HT1080 (cell line): ENCODE measurements at places on chromosomes 16 and 17. TPM values are rescaled to one million over a fixed set of nuclear protein-coding genes. Genes with fewer than 3 reads are reported as not detected.

HIGD1B gene
- not detected in 2 replicates for total RNA-seq

ITGB4 gene
- 1.1 and 1.4 TPM in 2 replicates for total RNA-seq

C17orf58 gene
- 30.0 and 34.9 TPM in 2 replicates for total RNA-seq

CMTM2 gene
- not detected in 2 replicates for total RNA-seq

C1QL1 gene
- 3.1 and 3.6 TPM in 2 replicates for total RNA-seq

- DNase-seq: peak; percentile 54
These were observed 47.3 kb downstream of the MIS12 start for GRCh38 chr17:5533486-5534315.

GRCh38 chr16:19860166-19861041 lies 24.2 kb downstream of the GPRC5B start:
- DNase-seq: peak; percentile 58

DNA sequence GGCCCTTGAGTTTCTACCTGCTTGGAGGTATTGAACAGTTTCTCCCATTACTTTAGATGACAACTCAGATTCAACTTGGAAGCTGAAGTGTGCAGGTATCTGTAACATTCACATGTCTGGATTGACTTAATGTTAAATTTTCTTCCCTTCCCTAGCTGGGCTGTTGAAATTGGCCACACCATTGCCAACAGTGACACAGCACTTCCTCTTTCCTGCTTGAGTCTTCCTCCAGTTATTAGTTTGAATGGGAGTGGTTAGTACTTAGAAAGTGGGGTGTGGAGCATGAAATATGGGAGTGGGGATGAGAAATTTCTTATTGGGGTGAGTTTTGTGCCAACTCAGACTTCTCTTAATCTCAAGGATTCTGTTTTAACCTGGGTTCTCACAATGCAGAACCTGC lies 454.9 kb downstream of the KCNJ2 start:
- no peak for DNase-seq

DNA sequence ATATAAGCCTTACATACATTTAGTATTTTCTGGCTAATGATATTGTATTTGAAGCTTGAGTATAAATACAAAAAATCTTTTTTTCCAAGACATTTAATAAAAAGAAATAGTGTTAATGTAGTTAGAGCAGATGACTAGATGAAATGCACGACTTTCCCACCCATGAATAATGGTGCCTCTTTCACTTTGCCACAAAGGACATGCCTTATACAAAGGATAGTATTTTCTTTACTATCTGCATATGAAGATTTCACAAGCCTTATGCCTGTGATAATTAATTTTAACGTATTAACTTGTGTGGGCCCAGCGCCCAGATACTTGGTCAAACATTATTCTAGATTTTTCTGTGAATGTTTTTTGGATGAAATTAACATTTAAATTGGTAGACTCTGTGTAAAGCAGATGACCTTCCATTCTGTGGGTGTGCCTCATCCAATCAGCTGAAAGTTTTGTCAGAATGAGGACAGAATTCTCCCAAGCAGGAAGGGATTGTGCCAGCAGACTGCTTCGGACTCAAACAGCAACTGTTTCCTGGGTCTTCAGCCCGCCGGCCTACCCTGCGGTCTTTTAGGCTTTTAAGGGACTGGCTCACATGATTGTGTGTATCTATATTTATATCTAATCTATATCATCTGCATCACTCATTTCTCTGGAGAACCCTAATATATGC lies 115.4 kb downstream of the USP22 start:
- no peak for DNase-seq

DNA sequence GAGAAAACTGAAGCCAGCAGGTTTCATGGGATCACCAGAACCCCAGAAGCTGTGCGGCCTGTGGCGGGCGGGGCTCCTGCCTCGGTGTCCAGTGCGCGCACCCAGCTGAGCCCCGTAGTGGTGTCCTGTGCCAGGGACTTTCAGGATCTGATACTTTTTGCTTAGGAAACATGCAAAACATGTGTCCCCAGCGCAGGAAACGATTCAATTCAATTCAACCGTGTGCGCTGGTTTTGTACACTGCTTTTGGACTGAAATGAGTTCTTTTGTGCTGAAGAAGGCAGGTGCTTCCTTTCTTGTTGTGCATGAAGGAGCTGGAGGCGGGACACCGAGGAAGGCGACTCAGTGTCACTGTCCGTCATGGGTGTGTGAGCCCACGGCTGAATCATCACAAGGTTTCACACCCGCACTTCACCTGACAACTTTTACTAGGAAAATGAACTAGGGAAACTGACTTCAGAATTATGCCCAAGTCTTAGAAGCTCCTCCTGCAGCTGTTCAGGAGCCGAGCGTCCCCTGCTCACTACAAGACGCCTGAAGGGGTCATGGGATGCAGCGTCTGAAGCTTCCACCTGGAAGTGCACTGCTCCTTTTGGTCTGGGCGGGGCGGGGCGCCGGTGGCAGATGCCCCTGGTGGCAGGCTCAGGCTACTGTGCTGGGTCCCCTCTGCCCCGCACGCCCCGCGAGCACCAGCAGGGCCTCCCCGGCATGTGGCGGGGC lies 31.4 kb upstream of the ZNF750 start:
- DNase-seq: no peak

DNA sequence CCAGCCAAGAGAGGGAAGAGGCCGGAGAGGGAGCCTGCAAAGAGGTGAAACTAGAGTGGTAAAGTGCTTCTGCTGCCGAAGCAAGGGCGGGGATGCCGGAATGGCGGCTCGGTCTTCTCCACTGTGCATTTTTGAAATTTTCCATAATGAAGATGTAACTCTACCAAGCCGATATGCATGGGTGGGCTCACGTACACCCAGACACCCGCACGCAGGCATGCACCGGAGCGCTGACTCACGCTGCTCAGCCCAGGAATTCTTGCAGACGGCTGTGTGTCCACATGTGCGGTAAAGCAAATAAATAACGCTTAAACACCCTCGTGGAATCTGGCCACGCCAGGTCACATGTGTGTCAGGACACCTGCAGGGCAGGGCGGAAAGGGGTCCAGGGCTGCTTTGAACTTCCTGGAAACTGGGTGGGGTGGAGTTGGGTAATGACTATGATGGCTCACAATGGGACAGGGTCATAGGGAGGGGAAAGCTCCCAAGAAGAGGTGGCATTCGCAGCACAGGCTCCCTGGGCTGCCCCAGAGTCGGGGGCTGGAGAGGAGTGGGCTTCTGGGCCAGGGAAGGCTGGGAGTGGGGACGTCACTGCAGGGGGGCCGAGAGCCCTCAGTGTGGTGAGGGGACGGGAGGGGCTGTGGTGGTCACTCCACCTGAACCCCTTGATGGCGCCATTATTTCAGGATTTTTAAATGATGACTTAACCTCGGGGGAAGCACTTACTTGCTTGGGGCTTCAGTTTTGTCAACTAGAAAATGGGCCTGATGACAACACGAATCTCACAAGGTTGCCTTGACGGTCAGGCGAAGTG lies 265.5 kb downstream of the PARN start:
- DNase-seq: peak; percentile 29

GRCh38 chr17:79188048-79188447 lies 113.4 kb downstream of the ENGASE start:
- DNase-seq: no peak

DNA sequence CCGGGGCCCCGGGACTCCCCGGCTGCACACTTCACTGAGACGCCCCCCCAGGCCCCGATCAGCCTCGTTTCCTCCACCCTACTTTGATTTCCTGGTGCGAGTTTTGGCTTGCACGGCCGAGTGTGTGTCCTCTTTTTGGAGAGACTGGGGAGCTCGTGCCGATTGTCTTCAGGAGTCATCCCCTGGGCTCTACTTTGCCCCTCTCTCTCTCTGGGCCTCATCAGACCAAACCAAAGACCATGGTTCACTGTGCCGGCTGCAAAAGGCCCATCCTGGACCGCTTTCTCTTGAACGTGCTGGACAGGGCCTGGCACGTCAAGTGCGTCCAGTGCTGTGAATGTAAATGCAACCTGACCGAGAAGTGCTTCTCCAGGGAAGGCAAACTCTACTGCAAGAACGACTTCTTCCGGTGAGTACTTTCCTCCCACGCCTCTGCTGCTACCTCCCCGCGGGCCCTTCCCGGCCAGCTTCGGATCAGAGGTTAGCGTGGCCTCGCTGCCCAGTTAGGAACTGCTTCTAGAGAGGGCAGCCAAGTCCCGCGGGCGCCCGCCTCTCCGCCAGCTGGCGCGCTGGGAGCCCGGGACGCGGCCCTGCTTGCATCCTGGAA lies 787 bp downstream of the LHX1 start:
- DNase-seq: no peak

DNA sequence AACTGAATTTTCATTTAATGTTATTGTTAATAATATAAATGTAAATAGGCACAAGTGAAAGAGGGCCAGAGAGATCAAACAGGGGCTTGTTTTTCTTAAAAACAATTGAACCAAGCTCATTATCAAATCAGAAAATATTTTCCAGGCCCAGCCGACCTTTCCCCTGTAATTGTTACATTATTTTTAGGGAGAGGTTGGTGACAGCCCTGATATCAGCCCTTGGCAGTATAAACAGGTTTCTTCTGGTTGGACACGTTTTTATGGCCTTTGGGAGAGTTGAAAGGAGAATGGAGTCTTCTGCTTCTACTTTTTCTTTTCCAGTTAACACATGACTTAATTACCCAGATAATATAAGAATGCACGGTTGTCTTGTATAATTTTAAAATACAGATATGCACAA lies 40.0 kb upstream of the COQ7 start:
- no peak for DNase-seq

GRCh38 chr17:58184308-58184985 lies 8.1 kb upstream of the EPX start:
- DNase-seq: peak; percentile 84

GRCh38 chr17:77476931-77477805 lies 336.4 kb downstream of the SEC14L1 start:
- DNase-seq: peak; percentile 80

- no peak for DNase-seq
These were observed 40.4 kb downstream of the TNRC6A start for GRCh38 chr16:24769806-24770205.

DNA sequence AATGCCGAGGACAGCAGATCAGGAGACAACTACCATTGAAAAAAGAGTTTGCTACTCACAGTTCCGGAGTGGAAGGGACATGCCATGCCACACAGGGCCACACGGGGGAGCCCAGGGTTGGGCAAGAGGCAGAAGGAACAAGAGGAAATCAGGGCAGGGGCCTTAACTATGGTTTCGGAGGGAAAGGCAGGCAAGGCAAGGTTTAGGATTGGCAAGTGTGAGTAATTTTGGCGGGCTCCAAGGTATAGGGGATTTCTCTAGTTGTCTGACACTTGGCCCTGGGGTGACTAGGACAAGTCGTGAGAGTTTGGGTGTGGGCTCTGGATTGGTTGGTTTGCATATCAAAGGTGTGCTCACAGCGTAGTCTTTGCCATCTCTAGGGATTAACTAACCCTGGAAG lies 27.0 kb upstream of the NTN1 start:
- peak; percentile 13 for DNase-seq

DNA sequence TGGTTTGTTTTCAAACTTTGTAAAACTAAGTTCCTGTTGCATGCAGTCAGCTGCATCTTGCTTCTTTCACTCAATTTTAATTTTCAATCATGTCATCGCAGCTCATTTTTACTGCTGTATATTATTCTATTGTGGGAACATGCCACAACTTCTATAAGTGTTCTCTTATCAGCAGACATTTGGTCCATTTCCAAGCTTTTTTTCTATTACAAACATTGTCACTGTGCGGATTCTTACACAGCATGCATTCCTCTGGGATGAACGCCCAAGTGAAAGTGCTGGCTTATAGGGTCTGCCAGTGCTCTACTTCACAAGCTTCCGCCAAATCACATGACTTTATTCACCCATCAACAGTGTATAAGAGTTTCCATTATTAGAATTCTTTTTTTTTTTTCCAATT lies 22.7 kb downstream of the GINS3 start:
- DNase-seq: no peak

DNA sequence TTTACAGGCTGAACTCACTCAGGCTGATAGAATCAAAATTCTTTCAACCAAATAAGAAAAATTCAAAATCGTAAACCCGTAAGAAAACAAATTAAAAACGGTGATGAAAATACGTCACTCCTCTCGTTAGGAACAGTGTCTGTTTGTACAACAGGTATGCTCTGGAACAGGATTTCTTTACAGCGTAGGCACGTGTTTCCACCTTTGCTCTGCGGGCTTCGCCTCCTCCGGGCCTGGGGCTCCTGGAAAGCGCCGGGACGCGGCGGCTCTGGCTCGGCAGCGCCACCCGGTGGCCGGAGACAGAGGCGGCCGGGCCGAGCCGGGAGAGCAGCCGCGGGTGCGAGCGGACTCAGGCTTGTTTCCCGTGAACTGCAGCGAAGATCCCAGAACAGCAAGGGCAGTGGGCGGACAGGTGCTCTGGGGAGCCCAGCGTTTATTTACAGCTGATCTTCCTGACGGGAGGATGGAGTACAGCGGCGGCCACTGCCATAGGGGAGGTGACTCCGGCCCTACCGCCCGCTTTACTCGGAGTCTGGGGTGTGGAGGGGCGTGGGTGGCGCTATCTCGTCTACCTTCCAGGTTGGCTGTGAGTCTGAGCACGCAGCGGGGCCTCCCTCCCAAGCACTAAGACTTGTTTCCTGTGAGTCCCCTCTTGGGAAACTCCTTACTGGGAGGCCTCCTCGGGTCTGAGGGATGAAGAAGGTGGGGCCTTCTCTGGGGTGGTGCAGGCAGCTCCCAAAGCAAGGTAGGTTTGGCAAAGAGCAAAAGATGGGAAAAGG lies 40.5 kb upstream of the ATP2A3 start:
- DNase-seq: no peak

- DNase-seq: peak; percentile 58
These were observed 22.4 kb downstream of the SOCS3 start for GRCh38 chr17:78337244-78338109.

GRCh38 chr16:86343027-86343795 lies 167.1 kb upstream of the FOXF1 start:
- no peak for DNase-seq

DNA sequence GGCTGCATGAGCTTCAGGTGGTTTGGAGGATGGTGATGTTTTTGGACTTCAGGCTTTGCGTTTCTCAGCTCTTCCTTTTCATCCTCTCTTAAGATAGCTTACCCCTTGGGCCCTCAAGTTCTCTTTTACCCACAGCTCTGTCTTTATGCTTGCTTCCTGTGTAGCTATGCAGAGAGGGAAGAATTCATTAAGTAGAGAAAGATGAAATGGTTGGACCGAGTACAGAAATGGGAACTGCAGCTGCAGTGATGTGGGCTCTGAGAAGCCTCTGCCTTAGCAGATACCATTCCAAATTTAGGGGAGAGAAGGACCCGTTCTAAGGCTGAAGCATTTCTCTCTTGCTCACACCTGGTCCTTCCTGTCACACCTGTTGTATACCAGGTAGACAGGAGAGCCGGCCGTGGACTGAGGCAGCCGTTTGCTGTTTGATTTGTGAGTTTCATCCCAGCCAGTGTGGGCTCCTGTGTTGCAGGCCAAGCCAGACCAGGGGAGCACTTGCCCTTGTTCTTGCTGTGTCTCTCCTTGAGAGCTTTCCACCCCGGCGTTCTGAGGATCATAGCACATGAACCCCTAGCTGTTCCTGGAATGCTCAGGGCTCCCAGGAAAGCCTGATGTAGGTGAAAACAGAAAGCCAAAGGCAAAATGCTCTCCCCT lies 392.7 kb downstream of the CPPED1 start:
- no peak for DNase-seq
